ENCODE measurements at places on chromosomes 12 and 14.

DNA sequence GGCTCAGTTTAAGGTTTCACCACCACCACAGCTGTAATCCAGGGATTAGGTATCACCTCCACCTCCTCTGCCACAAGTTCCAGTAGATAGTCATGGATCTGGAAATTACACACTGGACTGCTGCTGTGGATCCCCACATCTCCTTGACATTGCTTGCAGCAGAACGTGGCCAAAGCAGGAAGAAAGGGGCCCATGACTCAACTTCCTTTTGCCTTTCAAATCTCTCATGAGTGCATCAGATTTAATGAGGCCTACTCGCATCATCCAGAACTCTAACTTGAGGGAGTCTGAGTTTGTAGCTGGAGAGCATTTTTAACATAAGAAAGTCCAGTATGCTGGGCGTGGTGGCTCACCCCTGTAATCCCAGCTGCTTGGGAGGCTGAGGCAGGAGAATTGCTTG, 29.2 kb upstream of the TMED10 start:
- DNase-seq: no peak

- no peak for DNase-seq
These were observed 183.6 kb upstream of the EGLN3 start for GRCh38 chr14:34134484-34134883.

GRCh38 chr12:10715491-10715890, 7.6 kb downstream of the YBX3 start:
- DNase-seq: no peak

DNA sequence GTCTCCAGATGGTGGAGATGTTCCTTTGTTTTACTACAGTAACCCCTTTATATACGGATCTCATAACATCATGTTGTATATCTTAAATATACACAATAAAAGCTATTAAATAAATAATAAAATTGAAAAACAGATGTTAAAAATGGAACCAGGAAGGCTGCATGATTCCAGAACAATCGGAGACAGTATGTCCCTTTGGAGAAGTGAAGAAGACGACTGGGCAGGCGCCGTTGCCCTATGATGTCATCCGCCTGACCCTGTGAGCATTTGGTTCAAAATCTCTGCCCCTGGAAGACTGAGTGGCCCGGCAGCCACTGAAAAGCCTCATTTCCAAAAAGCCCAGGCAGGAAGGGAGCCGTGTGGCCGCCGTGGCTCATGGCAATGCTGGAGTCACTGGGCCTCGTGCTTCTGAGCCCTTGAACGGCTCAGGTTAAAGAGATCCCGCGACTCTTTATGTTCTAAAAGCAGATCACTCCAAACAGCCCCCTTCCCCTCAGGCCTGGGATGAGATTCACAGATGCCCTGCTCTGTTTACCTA, 30.8 kb downstream of the RIMBP2 start:
- DNase-seq: no peak

DNA sequence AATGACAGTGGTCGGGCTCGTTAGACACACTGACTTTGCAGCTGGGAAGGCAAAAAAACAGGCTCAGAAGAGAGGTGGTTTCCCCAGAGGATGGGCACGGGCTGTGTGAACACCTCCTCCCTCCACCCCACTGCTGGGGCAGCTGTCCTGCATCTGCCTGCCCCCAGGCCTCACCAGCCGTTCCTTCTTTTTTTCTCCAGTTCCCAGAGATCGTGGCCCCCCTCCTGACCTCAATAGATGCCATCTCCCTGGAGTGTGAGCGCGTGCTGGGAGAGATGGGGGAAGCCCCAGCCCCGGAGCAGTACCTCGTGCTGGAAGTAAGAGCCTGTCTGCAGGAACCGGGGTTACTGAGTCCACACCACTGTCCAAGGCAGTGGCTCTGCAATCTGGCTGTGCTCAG, 17.4 kb downstream of the MVK start:
- no peak for DNase-seq

- no peak for DNase-seq
These were observed 215.8 kb downstream of the SPTSSA start for GRCh38 chr14:34246206-34246605.

GRCh38 chr14:99602054-99602787, 1.8 kb downstream of the CCDC85C start:
- no peak for DNase-seq
